ENCODE measurements at places on chromosomes 6 and 20. TPM values are rescaled to one million over a fixed set of nuclear protein-coding genes. Genes with fewer than 3 reads are reported as not detected.
A peak's percentile ranks its signal among the peaks of the same experiment; 100 is the strongest.

DNA sequence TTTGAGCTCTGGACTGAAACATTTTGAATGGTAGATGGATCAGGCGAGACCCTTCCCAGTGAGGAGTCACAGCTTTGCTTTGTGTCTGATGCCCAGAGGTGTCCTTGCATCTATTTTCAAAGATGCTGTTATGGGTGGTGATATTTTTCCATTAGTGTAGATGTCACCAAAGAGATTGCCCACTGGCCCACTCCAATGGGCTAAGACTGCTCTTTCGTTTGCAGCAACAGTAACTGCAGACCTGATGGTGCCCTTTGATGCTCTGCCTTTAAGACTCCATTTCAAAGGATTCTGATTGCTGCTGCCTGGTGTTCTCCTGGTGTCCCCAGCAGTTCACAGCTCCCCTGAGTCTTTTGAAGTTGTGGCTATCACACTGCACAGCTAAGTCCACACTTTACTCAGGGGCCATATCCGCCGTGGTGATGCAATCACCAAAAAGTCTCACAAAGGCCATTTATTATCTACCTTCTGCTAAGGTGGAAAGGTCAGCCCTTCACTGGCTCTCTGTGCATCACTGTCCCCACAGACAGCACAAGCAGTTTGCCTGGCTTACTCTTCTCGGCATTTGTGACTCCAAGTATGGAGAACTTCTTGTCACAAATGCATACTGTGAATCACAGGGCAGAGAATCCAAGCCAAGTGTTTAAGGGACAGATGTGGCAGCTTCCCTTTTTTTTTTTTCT, 56.4 kb downstream of the NOX3 start:
- no peak for DNase-seq

The RAET1E gene
- not detected for total RNA-seq

- peak; percentile 42 for DNase-seq
These were observed 118.7 kb downstream of the NFATC2 start for GRCh38 chr20:51423810-51424209.

DNA sequence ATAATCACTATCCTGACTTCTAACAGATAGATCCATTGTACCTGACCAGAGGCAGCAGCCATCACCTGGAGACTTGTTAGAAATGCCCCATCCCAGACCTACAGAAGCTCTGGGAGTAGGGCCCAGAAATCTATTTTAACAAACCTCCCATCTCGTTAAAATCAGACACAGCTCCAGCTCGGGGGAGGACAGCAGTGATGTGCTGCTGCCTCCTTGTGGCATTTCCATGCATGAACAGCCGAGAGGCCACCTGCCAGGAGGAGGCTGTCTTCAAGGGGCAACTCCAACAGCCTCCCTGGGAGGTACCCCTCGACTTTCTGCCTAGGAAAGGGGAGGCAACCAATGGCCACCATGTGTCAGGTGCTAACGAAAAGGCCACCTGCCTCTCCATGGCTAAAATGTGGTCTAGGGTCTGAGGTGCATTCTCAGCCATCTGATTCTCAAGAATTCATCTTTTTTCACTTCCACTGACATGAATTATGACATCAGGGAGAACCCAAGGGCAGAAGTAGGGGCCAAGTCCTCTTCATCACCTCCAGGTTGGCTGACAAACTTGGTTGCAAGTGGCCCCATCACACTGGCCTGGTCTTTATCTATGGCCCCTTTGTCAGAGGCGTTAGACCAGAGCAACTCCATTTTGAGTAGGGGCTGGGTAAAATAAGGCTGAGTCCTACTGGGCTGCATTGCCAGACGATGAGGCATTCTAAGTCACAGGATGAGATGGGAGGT, 12.2 kb upstream of the KCNK15 start:
- peak; percentile 81 for DNase-seq

The TMEM200A gene
- total RNA-seq: 12.8 TPM

DNA sequence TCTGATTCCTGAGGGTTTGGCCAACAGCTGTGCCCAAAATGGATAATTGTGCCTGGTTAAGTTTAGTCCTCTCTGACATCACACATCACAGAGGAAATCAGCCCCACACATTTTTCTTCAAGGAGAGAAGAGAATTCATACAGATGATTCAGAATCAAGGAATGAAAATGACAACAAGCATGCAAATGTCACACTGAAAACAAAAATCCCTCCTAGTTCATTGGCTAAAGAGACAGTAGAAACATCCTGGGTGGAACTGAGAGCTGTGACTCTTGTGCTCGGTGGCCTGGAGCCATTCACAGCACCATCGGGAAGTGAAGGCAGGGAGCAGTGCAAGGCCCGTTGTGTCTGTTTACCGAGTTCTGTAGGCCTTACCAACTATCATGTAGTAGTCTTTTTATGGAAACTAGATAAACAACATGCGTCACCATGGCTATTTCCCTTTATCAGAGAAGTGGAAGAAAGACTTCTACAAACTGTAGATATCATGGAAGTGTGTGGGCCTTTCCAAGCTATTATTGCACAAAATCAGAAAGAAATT, 81.7 kb upstream of the TENT5A start:
- DNase-seq: no peak

GRCh38 chr6:37201726-37202125, 31.8 kb downstream of the PIM1 start:
- no peak for DNase-seq

The C20orf202 gene
- not detected for total RNA-seq

GRCh38 chr6:40798069-40798770, 211.1 kb upstream of the LRFN2 start:
- peak; percentile 54 for DNase-seq

- DNase-seq: no peak
These were observed 344.3 kb upstream of the ID4 start for GRCh38 chr6:19492636-19493405.

DNA sequence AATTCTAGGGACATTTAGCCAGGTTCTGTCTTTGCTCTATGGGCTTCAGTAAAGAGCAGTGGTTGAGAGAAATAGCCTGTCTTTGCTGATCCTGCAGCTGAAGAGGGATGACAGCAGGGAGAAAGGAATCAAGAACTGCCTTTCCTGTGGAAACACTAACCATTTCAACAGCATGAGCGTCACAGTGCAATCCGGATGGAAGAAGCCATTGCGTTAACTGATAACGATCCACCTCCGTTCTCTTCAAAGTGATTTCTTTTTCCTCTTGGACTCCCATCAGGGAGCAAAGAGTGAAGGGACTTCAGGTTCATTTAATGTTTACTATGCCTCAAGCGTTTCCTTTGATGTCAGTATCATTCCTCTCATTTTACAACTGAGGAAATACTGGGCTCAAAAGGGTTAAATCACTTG, 35.2 kb upstream of the EEF1E1 start:
- no peak for DNase-seq

GRCh38 chr6:93721386-93722048, 302.2 kb upstream of the EPHA7 start:
- DNase-seq: peak; percentile 77

The PSORS1C2 gene
- not detected for total RNA-seq

The SLC35D3 gene
- total RNA-seq: not detected

DNA sequence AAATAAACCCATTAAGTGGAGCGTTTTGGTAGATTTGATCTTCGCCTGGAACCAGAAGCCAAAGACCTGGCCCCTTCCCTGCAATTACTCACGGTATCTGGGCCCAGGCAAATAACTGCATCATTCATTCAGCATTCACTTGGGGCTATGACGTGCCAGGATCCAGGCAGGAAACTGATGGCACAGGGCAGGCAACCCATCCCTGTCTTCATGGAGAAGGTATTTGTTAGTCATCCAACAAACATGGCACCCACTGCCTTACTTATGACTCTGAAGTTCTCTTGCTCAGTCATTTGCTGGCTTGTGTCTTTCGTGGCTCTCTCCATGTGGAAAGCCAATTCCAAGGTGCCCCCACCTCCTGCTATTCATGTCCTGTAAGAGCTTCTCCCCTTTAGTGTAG, 232.4 kb downstream of the BMP7 start:
- no peak for DNase-seq

GRCh38 chr6:14622085-14622484, 504.5 kb downstream of the CD83 start:
- no peak for DNase-seq

- no peak for DNase-seq
These were observed 591.0 kb upstream of the GJE1 start for GRCh38 chr6:141541581-141542324.

- DNase-seq: no peak
These were observed 1.5 kb upstream of the ASF1A start for GRCh38 chr6:118892355-118892991.

Data from neural progenitor cell (in vitro differentiated cells).